Smooth muscle cell of trachea (primary cell): ENCODE measurements at places on chromosomes 2 and 18. TPM values are rescaled to one million over a fixed set of nuclear protein-coding genes. Genes with fewer than 3 reads are reported as not detected.

UGT1A3 gene
- total RNA-seq: not detected in 2 replicates

EFR3B gene
- 0.73 and 0.83 TPM in 2 replicates for total RNA-seq

SCTR gene
- total RNA-seq: not detected in 2 replicates

UCN gene
- 1.5 and 1.8 TPM in 2 replicates for total RNA-seq

GPR39 gene
- total RNA-seq: 1.3 and 3.3 TPM in 2 replicates

PAIP2B gene
- total RNA-seq: 0.66 and 0.73 TPM in 2 replicates

SLC16A14 gene
- total RNA-seq: 2.0 and 2.6 TPM in 2 replicates
